Stimulated activated CD4-positive, alpha-beta T cell treated with anti-CD3 and anti-CD28 coated beads, Interleukin-2, amount 100 ng/mL, for 4 hours (primary cell): ENCODE measurements at places on chromosomes 1 and 21.

DNA sequence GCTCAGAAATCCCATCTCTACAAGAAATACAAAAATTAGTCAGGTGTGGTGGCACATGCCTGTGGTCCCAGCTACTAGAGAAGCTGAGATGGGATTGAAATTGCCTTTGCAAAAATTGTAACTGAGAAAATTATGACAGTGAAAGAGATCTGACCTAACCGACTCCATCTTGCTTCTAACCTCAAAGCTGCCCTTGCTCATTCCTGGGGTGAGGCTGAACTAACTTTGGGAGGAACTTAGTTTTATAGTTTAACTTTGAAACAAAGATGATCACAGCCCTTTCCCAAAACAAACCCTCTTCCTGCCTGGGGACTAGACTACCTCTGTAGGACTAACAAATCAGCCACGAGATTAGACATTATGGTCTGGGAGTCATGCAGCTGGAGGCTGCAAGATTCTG lies 33.8 kb upstream of the ERO1B start:
- no peak for DNase-seq

- no peak for DNase-seq
Measured at GRCh38 chr1:42335809-42336518, 929 bp upstream of the FOXJ3 start.

GRCh38 chr1:79554688-79555087 lies 548.2 kb upstream of the ADGRL4 start:
- DNase-seq = no peak

GRCh38 chr21:44285138-44285992 lies at the start of gene AIRE:
TSS of gene AIRE (plus strand) at chr21:44285876. CDS start at chr21:44286007, 131 bp downstream.
- DNase-seq = no peak

GRCh38 chr1:207698822-207699483 lies 52.9 kb upstream of the CD46 start:
- DNase-seq = peak; percentile 2

- no peak for DNase-seq
Measured at GRCh38 chr1:159988006-159988405, 34.0 kb upstream of the SLAMF9 start.

DNA sequence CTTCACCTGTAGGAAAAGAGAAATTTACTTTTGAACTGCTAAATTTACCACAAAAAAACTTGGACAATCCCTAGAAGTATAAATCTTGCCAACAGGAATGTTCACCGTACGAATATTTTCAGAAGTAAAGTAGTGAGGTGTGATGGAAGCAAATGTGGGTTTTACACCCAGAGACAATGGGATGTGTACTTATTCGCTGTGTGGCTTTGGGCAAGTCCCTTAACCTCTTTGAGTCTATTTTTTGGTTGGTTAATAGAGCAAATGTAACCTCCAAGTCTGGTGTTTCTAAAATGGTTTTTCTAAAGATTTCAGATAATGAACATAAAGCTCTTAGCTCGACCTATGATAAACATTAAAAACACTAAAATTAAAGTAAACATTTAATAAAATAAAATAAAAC lies 51.2 kb downstream of the TPR start:
- DNase-seq = no peak

DNA sequence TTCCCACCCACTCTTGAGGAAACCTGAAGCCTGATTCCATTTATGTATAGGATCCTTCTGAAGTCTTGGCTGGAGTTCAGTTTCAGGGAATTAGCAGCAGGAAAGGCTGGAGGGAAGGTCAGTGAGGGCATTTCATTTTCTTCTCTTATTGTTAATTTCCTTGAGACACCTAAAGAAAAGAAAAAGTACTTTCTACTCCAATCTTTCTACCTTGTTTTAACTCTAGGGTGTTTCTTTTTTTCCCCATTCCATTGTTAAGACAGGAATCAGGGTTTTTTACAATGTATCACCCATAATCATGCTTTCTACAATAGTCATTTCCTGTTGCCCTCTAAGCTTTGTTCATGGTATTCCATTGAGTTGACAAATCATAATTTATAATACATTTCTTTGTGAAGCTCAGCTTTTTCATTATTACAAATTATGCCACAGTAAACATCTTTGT lies 27.4 kb downstream of the SNRPE start:
- no peak for DNase-seq

DNA sequence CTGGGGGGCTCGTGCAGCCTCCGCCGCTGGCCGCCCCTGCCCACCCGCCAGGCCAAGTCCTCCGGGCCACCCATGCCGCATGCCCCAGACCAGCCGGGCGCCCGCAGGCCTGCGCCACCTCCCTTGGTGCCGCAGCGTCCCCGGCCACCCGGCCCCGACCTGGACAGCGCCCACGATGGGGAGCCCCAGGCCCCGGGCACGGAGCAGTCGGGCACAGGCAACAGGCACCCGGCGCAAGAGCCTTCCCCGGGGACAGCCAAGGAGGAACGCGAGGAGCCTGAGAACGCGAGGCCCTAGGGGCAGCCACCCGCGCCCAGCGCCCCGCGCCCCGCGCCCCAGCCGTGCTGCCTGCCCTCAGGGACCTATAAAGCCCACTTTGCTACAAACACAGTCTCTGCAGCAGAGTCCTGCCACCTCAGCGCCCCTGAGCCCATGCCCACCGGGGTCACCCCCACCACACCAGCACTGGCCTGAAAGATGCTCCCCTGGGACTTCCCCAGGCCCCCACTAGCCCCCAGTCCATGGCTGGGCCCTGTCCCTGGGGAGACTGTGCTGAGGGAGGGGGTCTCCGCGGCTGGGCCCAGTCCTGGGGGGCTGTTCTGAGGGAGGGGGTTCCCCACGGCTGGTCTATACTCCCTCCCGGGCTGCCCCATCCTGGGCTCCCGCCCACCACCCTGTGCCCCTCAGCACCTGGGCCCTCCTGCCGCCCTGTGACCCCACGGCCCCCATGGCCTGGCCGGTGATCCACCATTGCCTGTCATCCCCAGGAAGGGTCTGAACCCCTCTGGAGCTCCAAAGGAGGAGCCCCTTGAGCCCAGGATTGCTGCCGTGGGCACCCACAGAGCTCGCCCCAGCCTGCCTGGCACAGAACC lies 8.6 kb downstream of the TNFRSF18 start:
- DNase-seq = no peak

GRCh38 chr1:115650961-115651360 lies 9.2 kb downstream of the VANGL1 start:
- DNase-seq = no peak

DNA sequence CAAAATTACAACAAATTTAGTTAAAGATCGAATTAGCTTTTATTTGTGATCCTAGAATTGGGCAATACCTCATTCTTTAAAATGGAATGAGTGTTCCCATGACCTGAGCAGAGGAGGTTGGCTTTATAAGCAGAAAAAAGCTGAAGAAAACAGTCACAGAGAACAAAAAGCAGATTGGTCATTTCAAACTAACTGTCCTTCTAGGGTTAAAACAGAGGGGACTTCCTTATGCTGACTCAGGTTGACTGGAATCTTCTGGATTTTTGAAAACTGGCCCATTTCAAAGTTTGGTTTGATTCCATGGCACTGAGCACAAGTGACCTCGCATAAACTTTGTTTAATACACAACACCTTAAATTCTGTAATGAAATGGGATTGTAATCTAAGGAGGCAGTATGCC lies 17.6 kb downstream of the NFASC start:
- DNase-seq = no peak

DNA sequence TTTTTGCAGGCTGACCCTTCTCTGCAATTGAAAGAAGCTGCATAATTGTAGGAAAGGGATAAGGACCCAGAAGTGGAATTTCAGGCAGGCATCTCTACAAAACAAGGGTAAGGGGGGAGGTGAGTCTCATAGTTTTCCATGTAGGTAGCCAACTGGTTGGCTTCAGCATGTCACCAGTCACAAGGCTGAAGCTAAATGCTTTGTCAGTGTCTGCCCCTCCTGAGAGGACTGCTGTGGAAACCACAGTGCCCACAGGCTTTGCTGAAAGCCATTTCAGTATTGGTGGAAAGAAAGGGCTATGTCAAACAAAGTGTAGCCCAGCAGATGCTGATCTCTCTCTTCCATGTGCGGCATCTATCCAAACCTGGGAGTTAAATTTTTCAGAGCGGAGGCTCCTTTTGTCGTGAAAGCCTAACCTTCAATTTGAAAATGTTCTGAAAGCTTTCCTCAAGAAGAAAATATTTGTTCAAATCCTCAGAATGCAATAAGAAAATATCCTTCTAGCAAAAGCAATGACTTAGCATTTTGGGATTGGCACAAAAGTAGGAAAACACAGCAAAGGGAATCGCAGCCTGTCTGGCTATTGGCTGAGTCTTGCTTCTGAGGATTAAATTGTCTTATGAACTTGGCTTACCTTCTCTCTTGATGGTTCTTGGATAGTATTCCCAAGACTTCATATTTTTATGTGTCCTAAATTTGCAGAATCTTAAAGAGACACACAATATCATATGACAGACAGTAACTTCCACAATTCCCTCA lies 591.7 kb downstream of the PLPP3 start:
- DNase-seq = no peak

GRCh38 chr1:241413974-241414373 lies 57.0 kb upstream of the RGS7 start:
- DNase-seq = no peak

GRCh38 chr1:37483785-37484184 lies 9.4 kb downstream of the ZC3H12A start:
- DNase-seq = no peak

GRCh38 chr1:156727926-156728598 lies at the start of gene METTL25B:
TSS of gene METTL25B (plus strand) at chr1:156728469. CDS start at chr1:156729105, 636 bp downstream.
- DNase-seq = peak; percentile 57
